ENCODE measurements at places on chromosomes 12 and 14. TPM values are rescaled to one million over a fixed set of nuclear protein-coding genes. Genes with fewer than 3 reads are reported as not detected.

DNA sequence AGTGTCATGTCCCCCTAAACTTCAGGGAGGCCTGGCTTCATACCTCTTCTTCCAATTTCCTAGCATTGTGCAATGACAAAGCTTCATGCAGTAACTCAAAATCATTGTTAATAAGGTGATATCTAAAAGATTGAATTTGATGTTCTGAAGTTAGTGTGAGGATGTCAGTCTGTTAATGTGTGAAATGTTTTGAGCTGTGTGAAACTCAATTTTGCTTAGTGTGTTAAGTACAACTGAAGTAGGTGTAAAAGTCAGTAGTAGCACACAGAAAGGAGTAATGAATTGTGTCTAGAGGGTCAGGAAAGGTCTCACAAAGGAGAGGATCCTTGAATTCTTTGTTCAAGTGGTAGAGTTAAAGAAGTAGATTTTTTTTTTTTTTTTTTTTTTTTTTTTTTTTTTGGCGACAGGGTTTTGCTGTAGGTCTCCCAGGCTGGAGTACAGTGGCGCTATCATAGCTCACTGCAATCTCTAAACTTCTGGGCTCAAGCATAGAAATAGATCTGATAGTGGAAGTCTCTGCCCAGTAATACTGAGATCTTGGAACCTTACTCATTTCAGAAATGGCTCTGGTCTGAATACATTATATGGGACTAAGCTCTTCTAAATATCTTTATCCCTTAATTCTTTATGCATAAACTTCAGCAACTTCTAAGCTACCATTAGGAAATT is 63.9 kb downstream of the FUT8 start:
- no peak for DNase-seq

Gene ETFBKMT
- 4.5 TPM for polyA plus RNA-seq

DNA sequence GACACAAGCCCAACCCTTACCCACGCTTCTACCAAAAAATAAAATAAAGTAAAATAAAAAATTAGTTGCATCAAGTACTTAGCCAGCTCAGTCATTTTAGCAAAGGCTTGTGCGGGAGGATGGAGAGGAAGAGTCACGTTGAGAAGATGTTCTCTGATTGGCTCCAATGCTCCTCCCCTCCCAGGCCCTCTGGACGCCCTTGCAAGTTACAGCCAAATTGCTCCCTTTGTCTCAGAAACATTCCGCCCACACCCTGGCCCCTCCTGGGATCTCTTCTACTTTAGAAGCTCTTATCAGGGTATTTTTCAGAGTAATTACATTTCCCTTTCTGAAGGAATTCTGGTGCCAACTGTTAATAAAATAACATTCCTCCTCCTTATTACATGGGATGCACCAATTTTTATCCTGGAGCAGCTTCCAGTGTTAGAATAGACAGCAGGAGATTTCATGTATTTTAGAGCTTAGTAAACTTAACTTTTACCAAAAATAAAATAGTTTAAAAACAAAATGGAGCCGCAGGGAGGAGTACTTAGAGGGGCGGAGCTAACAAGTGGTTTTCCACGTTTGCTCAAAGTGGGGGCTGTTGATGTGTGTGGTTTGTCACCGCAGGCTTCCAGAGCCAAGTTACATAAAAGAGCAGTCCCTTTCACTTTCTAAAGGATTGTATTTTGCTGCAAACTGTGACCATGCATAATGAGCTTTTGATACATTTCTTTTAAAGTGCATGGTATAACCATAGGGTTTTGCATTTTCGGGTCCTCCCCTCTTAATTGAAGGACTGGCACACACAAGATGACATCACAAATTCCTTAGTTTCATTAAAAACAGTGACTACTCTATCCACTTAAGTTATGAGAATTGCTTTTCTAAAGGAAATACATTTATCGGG is 71.7 kb upstream of the RAP1B start:
- no peak for DNase-seq

GRCh38 chr14:31788340-31788739 is 227.1 kb downstream of the NUBPL start:
- DNase-seq: no peak

- no peak for DNase-seq
Observed at GRCh38 chr12:131616738-131617137, 94.2 kb upstream of the SFSWAP start.

GRCh38 chr12:70052931-70053497 is 190.2 kb upstream of the CNOT2 start:
- no peak for DNase-seq

DNA sequence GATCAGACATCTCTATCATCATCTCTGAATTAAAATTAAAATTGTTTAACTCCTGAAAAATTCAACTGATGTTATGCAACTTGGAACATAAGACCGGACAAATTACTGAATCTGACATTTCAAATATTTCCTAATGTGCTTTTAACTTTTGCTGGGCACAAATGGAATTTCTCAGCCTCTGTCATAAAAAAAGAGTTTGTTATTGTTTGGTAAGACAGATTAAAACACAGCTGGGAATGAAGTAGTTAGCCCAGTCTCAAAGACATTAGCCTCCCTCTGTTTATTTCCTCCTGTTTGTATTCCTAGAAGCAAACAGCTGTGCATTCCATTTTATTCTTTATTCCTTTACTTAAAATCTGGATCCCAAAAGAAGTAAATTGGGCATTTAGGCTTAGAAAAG is 29.4 kb downstream of the PLEKHA5 start:
- DNase-seq: no peak

Gene OVCH1
- 0.15 TPM for polyA plus RNA-seq

GRCh38 chr12:44381341-44381740 is 494.8 kb downstream of the NELL2 start:
- no peak for DNase-seq

GRCh38 chr12:31259136-31259886 is 66.6 kb downstream of the SINHCAF start:
- no peak for DNase-seq

Gene ESRRB
- 7.5 TPM for polyA plus RNA-seq

Measured in right renal cortex interstitium (tissue), 3 donors.